CD4-positive, alpha-beta T cell treated with Interleukin-10 for 1 hour (primary cell): ENCODE measurements at places on chromosomes 16 and 17.

DNA sequence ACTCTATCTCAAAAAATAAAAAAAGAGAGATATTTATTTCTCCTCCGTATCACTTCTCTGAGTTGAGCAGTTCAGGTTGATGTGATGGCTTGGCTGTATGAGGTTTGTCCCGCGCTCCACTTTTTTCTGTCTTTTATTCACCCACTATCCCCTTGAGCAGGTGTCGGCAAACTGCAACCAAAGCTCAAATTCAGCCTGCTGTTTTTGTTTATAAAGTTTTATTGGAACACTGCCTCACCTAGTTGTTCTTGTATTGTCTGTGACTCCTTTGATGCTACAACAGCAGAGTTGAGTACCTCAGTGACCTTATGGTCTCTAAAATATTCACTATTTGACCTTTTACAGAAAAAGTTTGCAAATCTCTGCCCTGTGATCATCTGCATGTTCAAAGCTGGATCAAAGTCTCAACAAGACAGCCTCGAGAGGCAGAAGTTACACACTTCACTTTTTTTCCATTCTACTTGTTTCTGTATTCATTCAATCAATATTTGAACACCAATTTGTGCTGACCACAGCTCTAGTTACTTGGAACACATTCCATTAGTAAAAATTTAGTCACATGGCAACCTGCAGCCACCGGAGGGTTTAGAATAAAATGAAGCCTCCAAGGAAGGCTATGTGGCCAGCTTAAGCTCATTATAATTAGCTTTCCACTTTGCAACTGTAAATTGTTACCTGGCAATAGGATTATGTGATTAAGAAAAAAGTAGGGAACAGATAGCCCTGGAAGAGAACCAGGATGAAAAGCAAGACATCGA lies 945.8 kb downstream of the KCNJ2 start:
- DNase-seq = no peak

GRCh38 chr17:8158267-8159031 lies 4.3 kb downstream of the VAMP2 start:
- DNase-seq = peak; percentile 91

DNA sequence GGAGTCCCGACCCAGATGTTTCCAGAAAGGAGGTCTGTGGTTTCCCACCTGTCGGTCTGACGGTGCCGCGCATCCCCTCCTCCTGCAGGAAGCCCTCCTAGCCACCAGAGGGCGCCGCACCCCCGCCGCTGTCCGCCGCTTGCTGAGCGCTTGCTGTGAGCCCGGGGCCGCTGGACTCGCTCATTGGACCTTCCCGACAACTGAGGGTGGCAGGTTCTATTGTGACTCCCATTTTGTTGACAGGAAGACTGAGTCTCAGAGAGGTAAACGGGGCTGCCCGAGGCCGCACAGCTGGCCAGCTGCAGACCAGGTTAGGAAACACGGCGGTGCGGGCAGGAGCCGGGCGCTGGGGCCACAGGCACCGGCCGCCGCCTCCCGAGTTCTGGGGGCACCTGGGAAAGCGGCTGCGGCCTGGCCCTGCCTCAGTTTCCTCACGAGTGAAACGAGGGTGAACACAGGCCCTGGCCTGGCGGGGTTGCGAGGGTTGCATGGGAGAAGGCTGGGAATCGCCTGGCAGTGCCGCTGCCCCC lies 191.1 kb upstream of the CIBAR2 start:
- DNase-seq = peak; percentile 72

- no peak for DNase-seq
Observed at GRCh38 chr16:9328411-9328810, 237.0 kb downstream of the HAPSTR1 start.

DNA sequence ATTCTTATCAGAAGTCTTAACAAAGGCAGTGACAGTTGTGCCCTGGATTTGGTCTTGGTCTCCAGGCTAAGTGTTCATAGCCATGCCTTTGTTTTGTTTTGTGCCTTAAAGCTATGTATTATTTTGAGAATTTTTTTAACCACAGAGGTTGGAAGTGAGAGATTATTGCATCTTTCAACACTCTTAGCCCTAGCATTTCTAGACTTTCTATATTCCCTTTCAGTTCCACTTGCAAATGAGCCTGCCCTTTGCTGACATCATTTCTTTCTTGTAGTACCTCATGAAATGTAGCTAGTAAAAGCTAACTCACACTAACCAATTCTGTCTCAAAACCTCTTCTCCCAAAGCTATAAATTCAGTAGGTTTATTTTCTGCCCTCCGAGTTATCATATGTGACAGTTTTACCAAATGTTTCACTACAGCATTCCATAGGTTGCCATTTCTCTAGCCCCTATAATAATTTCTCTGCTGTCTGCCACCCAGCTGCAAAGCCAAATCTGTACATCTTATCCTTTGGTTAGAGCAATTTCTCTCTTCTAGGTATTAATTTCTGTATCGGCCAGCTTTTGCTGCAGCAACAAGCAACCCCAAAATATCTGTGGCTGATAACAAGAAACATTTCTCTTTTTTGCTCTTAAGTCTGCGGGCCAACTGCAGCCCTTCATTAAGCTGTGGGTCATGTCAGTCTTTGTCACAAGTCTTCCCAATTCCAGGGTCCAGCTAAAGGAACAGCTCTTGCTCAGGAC lies 14.2 kb upstream of the CCL1 start:
- no peak for DNase-seq
